Hematopoietic multipotent progenitor cell treated with erythropoietin and hydrocortisone succinate and interleukin-3 and kit ligand, for 4 days (in vitro differentiated cells): ENCODE measurements at places on chromosomes 12 and 14.

- no peak for DNase-seq
These were observed 49.7 kb upstream of the OVCH1 start for GRCh38 chr12:29547151-29547632.

DNA sequence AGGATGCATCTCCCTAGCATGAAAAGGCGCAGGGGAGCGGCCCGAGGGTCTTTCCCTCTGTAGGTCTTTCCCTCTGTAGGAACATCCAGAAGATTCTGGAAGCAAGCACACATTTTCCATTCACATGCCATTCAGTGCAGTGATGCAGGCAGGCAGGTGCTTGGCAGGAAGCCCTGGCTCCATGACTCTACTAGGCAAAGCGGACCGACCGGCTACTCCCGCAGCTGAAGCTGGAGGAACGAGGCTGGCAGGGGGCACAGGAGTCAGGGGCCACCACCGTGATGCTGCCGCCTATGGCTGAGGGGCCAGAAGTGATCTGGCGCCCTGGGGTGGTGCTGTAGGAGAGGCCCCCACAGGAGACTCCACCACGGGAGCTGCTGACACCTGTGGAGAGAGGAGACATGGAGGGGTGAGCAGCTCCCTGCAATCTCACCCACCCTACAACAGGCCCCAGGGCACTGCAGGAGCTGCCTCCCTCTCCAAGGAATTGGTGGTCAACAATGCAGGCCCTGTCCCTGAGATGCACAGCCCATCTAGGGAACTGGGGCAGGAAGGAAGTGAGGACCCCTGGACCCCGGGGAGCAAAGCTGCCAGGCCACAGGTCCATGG, 6.5 kb downstream of the KRT85 start:
- DNase-seq: no peak

GRCh38 chr12:93370947-93371346, 6.8 kb upstream of the NUDT4 start:
- DNase-seq: no peak

GRCh38 chr14:93686268-93686667, 102.0 kb downstream of the PRIMA1 start:
- DNase-seq: no peak
